ENCODE measurements at places on chromosomes 16 and 17.

- no peak for DNase-seq
Measured at GRCh38 chr16:1150511-1150982, 2.4 kb upstream of the CACNA1H start.

- DNase-seq, result no peak
Measured at GRCh38 chr16:7919782-7920181, 587.1 kb downstream of the RBFOX1 start.

DNA sequence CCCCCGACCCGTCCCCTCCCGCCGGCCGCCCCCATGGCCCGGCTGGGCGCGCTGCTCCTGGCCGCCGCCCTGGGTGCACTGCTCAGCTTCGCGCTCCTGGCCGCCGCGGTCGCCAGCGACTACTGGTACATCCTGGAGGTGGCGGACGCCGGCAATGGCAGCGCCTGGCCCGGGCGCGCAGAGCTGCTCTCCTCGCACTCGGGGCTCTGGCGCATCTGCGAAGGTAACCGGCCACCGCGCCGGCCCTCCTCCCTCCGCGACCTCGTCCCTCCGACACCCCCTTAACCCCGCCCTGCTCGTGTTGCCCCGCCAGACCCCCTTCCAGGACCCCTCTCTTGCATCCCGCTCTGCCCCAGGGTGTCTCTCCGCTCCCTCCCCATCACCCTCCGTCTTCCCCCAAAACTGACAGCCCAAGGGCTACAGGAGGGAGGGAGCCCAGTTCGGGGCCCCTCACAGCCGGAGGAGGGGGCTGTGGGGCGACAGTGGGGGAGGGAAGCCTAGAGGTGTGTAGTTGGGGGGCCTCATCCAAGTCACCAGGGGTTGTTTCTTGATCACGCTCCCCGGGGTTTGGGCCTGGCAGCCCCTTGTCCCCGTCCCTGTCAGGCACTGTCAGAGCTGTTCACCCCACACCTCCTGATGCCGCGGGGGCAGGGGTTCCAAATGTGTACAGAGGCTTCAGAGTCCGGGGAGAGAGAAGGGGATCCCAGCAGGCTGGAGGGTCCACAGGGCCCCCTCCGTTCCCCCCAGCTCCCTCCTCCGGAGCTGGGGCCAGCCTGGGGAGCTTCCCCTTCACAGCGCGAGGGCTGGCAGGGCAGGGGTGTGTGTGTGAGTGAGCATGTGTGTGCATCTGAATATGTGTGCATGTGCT is 794 bp downstream of the TMEM235 start:
- no peak for DNase-seq

DNA sequence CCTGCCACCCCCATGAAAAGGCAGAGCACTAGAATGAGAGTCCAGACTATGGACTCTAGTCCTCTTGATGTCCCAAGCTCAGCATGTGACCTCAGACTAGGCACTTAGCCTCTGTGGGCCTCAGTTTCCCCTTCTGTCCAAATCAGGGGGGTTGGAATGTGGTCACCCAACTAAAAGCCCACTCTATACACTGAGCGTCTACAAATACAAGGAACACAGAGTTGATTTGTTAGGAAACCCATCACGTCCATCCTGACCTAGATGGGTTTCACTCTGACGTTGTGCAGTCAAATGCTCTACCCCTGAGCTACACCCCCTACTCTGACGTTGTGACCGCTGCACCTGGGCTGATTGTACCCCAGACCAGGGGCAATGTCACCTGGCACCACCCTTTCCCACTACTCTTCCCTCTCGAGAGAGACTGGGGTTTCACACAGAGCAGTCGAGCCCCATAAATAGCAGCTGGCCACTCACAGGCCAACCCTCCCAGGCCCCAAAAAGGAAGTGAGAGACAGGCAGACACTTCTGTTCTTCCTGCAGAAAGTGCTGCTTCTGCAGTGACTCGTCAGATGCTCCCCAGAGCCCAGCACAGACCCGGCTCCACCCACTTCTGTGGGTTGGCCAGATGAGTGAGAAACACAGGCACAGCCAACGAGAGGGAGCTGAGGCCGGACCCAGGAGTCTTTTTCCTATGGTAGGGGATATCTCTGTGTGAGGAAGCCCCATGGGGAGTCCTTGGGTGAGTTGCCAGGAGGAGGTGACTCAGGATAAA is 16.1 kb upstream of the TNFRSF13B start:
- DNase-seq, result peak; percentile 57
